Foreskin fibroblast (primary cell): ENCODE measurements at places on chromosomes 3 and 15.

- DNase-seq = peak; percentile 94
Observed at GRCh38 chr15:80588801-80589200, 106.3 kb upstream of the ABHD17C start.

DNA sequence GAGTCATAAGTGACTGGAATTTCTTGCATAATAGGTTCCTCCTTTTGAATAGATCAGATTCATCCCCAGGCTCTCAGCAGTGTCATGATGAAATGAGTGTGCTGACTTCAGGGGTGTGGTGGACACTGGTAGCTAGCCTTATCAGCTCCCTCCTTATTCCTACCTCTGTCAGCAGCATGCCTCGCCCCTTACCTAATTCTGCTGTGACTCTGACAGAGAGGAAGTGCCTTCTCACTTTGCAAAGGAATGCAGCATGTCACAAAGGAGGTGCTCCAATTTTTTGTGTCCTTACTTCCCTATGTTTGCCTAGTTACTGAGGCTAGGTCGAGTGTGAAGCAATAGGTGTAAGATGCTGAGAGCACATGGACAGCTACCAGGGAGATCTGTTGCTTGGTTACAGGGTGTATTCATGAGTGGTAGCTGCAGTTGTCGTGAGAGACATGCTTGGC is 90.6 kb downstream of the TNFAIP8L3 start:
- peak; percentile 66 for DNase-seq

DNA sequence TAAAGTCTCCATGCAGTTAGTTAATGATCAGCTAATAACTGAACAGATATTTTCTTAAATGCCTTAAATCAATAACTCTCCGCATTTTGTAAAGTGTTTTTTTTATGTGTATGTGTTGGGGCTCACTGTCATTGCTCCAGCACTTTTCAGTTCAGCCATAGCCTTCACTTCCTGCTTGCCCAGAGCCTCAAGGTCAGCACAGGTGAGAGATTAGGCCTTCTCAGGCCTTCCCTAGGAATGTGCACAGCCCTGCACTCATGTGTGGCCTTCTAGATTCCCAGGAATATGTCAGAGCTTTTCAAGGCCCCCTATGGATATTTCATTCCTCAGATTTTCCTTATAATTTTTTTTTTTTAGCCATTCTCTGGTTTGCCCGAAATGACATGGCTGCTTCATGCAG is 77.6 kb upstream of the MANF start:
- no peak for DNase-seq

DNA sequence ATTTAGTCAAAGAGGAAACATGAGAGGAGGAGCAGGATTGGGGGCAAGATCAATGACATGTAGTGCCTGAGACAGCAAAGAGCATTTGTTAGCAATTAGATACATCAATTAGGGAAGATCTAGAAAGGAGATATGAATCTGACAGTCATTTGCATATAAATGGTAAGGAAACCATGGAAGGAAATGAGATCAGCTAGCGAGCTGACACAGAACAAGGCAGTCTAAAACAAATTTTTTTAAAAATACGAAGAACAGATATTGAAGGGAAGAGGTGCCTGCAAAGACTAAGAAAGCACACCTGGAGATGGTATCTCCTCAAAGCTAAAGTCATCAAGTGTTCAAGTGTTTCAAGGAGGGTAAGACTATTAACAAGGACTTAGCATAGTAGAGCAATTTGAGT is 4.6 kb downstream of the EPM2AIP1 start:
- no peak for DNase-seq

DNA sequence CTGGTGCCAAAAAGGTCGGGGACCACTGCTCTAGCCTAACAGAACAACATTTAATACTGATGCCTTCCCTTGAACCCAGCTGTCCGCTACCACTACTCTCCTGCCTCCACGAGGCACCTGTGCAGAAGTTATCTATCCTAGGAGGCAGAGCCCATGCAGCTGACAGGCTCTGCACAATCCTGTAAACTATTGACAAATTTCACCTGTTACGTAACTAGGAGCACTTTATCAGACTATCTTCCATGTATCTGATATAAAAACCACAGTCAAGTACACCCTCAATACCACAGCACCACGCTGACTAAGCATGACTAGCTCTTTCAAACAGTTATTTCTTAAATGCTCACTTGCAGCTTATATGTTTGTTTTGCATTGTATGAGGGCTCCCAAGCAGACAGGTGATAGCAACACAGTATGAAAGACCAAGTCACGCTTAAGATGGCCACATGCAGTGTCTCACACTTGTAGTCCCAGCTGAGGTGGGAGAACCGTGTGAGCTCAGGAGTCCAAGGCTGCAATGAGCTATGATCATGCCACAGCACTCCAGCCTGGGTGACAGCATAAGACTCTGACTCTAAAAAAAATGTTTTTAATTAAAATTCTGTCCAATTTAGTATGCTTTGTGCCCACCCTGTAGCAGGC is 4.5 kb upstream of the IL17RC start:
- DNase-seq = peak; percentile 66

DNA sequence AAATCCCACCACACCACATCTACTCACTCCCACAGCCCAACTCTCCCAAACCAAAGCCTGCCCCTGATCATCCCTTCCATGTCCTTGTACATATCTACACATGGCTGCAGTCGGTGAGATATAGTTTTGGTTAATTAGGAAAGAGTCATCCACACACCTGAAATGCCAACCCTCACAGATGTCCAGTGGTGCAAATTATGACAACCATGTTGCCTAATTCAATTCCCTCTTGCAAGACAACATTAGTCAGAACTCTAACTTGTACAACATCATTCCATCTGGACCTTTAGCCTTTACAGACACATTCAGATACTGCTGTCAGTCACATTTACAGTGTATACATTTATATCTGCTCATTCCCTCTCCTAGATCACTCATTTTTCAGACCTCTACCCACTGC is 41.2 kb downstream of the TUBGCP4 start:
- no peak for DNase-seq

DNA sequence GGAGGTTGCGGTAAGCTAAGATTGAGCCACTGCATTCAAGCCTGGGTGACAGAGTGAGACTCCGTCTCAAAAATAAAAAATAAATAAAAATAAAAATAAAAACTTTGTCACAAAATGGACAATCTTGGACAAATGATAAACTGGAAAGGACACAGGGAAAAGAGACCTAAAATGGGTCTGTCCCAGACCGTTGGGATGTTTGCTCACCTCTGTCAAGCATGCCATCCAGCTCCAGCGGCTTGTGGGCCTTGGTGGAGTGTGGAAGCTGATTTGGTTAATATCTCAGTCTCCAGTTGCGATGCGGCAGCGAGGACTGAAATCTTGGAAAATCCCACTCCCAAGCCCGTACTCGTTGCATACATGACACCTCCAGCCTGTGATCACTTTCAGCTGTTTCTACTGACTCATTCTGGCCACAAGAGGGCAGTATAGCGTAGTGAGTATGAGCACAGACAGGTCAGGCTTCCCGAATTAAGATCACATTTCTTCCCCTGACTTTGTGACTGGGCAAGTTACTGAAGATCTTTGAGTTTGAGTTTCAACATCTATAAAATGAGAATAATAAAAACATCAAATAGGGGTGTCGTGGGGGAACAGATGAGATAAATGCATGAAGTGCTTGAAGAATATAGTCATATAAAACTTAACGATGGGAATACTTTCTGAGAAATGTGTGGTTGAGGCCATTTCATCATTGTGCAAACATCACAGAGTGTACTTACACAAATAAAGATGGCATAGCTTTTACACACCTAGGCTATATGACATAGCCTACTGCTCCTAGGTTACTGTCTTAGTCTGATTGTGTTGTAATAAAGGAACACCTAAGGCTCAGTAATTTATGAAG is 19.6 kb upstream of the MOBP start:
- peak; percentile 91 for DNase-seq

GRCh38 chr3:1987980-1988379 is 110.7 kb upstream of the CNTN4 start:
- no peak for DNase-seq

DNA sequence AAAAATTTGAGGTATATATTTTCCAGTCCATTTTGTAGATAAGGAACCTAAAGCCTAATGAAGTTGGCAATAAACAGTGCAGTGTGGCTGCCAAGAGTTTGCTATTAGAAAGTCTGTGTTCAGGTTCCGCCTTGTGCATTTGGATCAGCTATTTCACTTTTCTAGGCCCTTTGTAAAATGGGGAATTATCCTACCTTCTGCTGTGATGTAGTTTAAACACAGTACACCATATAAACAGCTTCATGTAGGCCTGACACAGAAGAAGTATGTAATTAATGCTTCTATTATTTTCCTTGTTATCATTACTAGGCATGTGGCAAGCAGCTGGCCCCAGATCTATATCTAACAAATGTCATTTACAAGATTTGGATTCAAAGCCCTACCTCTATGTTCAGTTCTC is 456.3 kb downstream of the GABRG3 start:
- no peak for DNase-seq

DNA sequence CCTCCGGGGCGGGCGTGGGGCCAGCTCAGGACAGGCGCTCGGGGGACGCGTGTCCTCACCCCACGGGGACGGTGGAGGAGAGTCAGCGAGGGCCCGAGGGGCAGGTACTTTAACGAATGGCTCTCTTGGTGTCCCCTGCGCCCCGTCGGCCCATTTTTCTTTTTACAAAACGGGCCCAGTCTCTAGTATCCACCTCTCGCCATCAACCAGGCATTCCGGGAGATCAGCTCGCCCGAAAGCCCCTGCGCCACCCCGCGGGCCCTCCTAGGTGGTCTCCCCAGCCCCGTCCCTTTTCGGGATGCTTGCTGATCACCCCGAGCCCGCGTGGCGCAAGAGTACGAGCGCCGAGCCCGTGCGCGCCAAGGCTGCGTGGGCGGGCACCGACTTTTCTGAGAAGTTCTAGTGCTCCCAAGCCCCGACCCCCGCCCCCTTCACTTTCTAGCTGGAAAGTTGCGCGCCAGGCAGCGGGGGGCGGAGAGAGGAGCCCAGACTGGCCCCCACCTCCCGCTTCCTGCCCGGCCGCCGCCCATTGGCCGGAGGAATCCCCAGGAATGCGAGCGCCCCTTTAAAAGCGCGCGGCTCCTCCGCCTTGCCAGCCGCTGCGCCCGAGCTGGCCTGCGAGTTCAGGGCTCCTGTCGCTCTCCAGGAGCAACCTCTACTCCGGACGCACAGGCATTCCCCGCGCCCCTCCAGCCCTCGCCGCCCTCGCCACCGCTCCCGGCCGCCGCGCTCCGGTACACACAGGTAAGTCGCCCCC is at the start of gene THBS1:
Gene THBS1, plus strand, starts transcription at position 595 of the 757 bp plus-strand sequence. CDS start 779 bp downstream, outside the sequence.
- DNase-seq = peak; percentile 96

GRCh38 chr15:58136731-58137130 is 1.4 kb upstream of the AQP9 start:
- peak; percentile 45 for DNase-seq

DNA sequence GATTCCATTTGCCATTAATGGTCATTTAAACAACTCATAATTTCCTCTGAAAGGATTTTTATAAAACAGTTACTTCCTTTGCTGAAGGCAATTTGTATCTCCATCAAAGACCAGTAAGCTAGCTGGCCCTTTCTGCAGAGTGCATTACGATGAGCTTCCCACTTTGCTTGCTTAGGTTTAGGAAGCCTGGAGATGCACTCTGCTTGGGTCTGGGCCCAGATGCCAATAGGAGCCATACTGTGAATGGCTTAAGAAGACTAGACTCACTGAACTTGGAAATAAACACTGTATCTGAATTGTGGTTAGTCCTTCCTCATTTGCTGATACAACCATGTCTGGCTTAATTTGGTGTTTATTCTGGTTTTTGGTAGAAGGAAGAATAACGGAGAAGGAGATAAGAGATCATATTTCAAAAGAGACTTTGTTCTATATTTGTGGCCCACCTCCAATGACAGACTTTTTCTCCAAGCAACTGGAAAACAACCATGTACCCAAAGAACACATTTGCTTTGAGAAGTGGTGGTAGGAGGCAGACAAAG is 38.1 kb downstream of the OXNAD1 start:
- DNase-seq = no peak

- DNase-seq = no peak
Observed at GRCh38 chr3:81689617-81690016, 71.8 kb downstream of the GBE1 start.

GRCh38 chr15:70722266-70723121 is 40.9 kb downstream of the UACA start:
- peak; percentile 73 for DNase-seq

DNA sequence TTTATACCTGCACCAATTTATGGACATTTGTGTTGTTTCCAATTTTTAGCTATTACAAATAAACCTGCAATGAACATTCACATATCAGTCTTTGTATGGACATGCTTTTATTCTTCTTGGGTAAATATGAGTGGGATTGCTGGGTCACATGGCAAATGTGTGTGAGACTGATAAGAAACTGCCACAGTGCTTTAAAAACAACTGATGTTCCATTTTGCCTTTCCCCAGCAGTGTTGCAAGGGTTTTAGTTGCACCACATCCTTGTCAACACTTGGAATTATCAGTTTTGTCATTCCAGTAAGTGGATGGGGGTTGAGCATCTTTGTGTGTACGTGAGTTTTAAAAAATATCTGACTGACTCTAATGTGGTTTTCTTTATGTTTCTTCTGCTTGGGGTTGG is 191.2 kb downstream of the PLCL2 start:
- no peak for DNase-seq

- DNase-seq = peak; percentile 55
Observed at GRCh38 chr3:46372492-46373359, 2.0 kb downstream of the CCR5 start.

GRCh38 chr15:96924570-96924969 is 594.1 kb downstream of the NR2F2 start:
- DNase-seq = no peak

GRCh38 chr3:113129168-113129567 is 82.2 kb upstream of the BOC start:
- DNase-seq = no peak

DNA sequence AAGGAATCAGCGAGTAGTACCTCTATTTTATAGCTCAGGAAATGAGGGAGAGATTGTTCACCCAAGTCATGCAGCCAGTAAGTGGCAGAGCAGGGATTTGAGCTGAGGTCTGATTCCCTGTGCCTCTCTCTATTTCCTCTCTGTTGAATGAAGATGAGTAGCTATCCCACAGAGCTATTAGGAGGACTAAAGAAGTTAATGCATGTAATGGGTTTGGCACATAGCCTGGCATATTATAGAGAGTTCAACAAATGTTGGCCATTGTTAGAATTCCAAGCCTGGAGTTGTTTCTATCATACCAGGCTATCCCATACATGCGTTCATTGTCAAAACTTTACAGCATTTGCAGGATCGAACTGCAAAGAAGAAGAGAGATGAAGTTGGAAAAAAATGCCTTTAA is 21.8 kb upstream of the KLHL6 start:
- no peak for DNase-seq
